ENCODE measurements at places on chromosomes 7 and 10.

DNA sequence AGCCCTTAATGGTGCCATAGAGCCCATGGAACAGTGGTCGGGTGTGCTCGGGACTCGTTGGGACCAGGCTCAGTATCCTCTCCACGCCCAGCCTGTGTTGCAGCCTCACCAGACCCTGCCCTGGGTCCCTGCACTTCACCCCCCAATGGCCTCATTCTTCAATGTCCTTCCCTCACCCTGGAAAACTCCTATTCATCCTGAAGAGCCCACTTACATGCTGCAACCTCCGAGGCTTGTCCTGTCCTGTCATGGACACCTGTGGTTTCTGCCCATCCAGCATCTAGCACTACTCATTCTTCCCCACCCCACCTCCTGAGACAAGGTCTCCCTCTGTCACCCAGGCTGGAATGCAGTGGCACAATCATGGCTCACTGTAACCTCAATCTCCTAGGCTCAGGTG, 7.7 kb downstream of the MMD2 start:
- no peak for DNase-seq

GRCh38 chr10:103155471-103156085, 37.5 kb downstream of the NT5C2 start:
- DNase-seq, result no peak

GRCh38 chr7:141891336-141891735, 24.9 kb upstream of the OR9A4 start:
- no peak for DNase-seq

DNA sequence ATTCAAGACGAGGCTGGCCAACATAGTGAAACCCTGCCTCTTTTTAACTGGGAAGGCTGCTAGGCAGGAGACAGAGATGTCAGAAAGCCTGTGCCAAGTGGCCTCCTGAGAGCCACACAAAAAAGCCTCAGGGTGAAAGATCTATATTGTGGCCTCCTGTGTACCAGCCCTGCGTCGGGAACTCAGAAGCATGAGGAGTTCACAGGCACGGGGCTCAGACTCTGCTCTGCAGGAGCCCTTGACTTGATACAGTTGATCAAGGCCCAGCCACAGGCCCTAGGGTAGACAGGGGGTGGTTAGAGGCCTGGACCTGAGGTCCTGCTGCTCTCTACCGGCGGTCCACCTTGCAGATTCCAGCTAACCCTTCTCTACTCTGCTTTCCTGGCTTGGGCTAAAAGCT, 30.2 kb downstream of the FAM241B start:
- DNase-seq, result no peak

DNA sequence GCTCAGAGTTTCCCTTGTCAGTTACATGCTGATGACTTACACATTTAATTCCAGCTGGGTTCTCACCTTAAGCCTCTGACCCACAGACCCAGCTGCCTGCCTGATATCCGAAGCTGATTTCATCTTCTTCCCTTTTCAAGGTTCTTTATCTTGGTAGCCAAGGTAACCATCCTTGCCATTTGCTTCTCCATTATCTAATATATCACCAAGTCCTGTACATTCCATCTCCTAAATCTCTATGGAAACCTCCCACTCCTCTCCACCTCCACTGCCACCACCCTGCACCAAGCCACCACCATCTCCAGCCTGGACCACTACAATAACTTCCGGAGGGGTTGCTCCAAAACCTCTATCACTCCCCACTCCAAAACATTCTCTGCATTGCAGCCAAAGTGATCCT, 19.9 kb downstream of the SCRN1 start:
- DNase-seq, result no peak

DNA sequence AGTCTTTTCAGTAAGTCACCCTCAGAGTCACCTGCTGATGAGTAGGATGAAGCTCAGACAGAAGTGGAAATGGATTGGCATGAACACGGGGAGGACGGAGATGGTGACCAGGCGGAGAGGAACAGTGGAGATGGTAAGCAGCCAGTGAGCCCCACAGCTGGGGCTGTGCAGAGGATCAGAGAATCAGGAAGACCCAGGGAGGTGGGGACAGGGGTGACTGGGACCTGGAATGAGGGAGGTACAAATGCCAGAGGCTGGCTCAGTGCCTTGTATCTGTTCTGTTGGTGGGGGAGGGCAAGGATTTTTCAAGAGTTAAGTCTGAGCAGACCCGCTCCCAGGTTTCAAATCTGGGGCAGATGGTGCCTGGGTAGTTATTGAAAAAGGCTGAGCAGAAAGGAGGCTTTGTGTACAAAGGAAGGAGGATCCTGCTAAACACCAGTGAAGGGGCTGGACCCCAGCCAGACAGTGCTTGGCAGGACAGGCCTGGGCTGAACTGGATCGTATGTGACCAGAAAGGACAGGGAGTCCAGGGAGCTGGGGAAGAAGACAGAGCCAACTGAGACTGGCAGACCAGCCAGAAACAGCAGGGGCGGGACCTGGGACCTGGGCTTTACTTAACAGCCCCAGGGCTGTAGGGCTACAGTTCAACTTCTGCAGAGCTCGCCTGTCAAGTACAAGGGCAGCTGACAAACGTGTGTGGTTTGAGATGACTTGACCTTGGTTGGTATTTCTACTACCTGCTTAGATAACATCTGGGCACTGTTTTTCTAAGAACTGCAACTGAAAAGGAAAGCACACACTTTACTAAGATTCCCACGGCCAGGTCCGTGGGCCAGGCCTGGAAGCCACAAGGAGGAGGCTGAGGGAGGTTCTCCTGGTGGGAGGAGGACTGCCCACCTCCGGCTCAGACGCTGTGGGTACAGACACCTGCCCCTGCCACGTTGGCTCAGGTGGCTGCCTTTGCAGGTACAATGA, 13.2 kb upstream of the FRMPD2 start:
- no peak for DNase-seq

GRCh38 chr10:89367529-89367928, 10.3 kb upstream of the IFIT1B start:
- no peak for DNase-seq

GRCh38 chr10:14408139-14408538, 77.4 kb upstream of the FRMD4A start:
- no peak for DNase-seq

DNA sequence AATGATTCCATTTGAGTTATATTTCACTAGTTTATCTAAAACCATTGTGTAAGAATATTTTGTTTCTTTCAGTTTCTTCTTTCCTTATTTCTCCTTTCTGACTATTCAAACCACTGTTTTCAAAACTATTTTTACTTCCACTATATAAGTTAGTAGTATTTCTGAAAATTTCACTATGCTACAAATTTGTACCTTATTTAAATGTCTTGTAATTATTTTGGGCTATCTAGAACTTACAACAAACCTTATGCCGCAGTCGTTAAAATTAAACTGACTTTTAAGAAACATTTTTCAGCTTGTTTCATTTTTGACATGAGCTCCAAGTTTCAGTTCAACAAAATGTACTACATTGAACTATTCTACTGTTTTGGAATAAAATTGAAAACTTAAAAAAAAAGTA, 1.8 kb downstream of the TFEC start:
- DNase-seq, result no peak

GRCh38 chr7:111239437-111239836, 148.5 kb downstream of the LRRN3 start:
- no peak for DNase-seq

DNA sequence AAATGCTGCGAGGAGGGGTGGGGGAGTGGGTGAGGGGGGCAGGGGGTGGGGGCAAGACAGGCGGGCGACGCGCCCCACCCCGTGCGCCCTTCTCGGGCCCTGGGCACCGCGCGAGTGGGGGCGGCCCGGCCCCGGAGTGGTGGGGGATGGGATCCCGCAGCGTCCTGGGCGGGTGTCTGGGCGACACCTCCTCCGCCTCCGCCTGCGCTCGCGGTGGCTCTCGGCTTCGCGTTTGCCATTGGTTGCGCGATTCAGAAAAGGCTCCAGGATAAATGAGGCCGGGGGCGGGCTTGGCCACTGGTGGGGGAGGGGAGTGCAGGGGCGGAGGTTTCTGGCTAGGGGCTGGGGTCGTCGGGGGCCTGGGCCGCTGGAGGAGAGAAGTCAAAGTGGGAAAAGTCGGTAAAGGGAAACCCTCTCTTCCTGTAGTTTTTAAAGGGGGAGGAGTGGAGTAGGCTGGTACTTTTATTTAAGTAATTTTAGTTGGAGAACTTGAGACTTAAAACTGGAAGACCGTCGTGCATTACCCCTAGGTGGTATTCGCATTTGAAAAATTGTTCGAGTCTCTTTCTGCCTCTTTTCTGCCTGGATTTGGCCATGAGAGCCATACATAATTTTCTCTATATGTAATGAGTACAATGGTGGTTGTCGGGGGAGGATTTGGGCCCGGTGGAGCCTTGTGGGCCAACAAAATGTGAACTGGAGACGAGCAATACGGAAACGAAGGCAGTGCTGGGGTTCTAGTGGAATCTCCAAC, 992 bp upstream of the IGF2BP3 start:
- DNase-seq, result no peak

GRCh38 chr10:106830471-106830870, 334.0 kb downstream of the SORCS1 start:
- DNase-seq, result no peak

GRCh38 chr10:97291357-97292096, 910 bp downstream of the ARHGAP19 start:
- no peak for DNase-seq

GRCh38 chr7:114939484-114940097, 17.7 kb downstream of the MDFIC start:
- DNase-seq, result no peak

DNA sequence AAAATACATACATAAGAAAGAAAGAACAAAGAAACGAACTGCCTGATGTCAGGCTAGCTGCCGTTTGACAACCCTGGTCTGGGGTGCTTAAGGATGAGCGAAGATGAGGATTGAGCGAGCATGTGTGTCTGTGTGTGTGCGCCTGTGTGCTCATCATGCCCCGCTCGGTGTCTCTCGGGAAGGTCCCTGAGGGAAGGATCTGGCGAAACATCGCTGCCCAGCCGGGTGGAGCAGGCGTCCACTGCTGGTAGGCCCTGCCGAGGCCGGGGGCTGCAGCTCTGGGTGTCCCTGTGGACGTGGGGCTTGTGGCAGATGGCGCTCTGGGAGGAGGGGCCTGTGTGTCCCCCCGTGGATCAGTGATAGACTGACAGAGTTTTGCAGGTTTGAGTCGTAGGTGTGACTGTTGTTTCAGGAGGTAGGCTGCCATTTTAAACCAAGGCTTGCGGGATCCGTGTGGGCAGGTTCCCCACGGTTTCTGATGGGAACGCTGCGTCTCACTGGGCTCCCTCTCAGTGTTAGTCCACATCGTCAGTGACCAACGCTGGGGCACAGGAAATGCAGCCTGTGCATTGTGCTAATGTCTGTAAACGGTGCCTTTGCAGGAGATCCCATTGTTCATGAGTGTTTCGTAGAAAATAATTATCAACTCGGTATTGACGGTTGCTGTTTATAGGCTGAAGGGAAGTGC, 5.9 kb upstream of the SUN1 start:
- no peak for DNase-seq

GRCh38 chr7:95798401-95798930, 26.1 kb downstream of the DYNC1I1 start:
- no peak for DNase-seq

GRCh38 chr7:106486331-106486730, 174.6 kb downstream of the CCDC71L start:
- no peak for DNase-seq

DNA sequence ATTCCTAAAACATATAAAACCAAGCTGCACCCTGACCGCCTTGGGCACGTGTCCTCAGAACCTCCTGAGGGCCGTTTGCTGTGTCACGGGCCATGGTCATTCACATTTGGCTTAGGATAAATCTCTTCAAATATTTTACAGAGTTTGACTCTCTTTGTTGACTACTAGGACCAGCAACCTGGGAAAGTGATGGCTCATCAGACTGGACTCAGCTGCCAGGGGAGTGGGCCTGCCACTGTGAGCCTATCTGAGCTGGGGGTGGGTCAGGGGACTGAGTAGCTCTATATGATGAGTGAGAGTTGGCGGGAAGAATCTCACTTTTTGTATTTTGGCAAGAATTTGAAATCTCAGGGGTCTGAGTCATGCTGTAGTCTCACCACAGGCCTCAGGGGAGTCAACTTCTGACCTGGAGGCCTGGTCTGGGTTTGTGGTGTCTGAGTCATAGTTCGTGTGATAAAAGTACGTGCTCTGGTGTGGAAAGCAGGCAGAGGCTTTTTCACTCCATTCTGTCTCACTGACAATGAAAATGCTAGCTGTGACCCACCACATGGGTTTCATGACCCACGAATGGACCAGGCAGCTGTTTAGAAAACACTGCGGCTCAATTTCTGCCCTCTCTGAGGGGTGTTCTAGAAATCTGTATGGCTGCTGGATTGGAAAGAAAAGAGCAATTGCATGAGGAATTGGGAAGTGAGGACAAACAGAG, 4.2 kb upstream of the UPP1 start:
- peak; percentile 66 for DNase-seq

DNA sequence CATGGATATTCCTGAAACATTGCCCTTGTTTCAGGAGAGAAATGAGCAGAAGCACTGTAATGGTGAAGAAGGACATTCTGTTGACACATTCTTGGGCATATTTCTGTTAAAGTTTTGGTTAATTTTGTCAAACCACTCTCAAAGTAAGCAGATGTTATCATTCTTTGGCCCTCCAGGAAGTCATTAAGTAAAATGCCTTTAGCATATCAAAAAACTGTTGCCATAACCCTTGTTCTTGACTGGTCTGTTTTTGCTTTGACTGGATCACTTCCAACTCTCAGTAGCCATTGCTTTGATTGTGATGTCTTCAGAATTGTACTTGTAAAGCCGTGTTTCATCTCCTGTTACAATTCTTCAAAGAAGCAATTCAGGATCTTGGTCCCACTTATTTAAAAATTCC, 404.3 kb upstream of the LRRTM3 start:
- no peak for DNase-seq

DNA sequence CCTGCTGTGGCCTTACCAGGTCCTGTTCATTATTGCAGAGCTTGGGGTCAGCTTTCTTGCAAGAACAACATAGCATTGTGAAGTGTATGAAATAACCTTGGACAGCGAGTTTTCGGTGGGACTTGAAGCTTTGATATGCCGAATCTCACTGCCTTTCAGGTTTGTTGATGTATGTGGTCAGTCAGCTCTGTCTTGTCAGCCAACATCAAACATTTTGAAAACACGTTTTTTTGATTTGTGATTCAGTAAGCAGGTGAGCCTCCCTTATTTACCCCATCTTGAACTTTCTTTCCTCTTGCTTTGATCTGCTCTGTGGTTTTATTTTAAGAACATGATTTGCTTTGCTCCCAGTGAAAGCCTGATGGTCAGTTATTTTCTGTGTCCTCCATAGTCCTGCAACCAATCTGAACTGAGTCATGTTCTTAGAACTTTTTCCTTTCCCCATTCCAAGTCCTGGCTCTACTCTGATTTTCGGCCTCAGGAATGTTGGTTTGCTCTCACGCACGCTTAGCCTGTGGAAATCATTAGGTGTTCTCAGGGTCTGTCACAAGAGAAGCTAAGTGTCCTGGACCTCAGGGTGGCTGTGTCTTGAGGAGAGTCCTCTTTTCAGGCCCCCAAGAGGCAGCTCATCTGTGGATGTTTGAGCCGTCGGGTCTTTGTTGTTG, 8.7 kb downstream of the WBP1L start:
- DNase-seq, result no peak
